ENCODE measurements at places on chromosomes 12 and 14.
A peak's percentile ranks its signal among the peaks of the same experiment; 100 is the strongest.

GRCh38 chr12:27014859-27015729 is 910 bp upstream of the TM7SF3 start:
- no peak for DNase-seq

- no peak for DNase-seq
Measured at GRCh38 chr12:123265851-123266678, 5.6 kb downstream of the CDK2AP1 start.

- no peak for DNase-seq
Measured at GRCh38 chr12:46484396-46485061, 112.0 kb upstream of the SLC38A2 start.

DNA sequence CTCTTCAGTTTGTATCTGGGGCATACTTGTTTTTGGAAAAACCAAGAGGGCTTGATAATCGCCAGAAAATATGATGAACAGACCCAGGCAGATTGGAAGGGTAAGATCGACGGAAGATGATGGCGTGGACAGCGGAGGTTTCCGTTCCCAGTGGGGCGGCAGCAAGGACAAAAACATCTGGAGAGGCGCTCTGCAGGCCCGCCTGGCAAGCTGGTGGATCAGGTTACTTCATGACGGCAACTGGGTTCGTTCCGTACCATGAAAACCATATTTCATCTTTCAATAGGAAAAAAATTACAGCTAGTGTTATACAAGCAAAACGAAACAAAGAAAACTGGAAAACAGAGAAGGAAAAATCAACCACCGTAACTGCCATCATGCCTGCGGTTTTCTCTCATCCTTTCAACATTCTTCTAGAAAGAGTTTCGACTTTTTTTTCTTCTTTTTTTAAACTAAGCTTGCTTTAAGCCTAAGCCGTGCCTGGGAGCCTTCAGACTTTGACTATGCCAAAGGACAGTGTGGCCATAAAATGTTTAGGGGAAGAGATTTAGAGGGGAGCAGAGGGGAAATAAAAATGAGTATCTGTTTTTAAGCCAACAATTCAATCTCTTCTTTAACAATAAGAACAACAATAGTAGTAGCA is 210.5 kb downstream of the FOXN3 start:
- DNase-seq, result peak; percentile 20

GRCh38 chr12:27814851-27815591 is 35.0 kb upstream of the MANSC4 start:
- DNase-seq, result no peak

GRCh38 chr12:6192604-6193380 is 7.4 kb upstream of the CD9 start:
- DNase-seq, result no peak

DNA sequence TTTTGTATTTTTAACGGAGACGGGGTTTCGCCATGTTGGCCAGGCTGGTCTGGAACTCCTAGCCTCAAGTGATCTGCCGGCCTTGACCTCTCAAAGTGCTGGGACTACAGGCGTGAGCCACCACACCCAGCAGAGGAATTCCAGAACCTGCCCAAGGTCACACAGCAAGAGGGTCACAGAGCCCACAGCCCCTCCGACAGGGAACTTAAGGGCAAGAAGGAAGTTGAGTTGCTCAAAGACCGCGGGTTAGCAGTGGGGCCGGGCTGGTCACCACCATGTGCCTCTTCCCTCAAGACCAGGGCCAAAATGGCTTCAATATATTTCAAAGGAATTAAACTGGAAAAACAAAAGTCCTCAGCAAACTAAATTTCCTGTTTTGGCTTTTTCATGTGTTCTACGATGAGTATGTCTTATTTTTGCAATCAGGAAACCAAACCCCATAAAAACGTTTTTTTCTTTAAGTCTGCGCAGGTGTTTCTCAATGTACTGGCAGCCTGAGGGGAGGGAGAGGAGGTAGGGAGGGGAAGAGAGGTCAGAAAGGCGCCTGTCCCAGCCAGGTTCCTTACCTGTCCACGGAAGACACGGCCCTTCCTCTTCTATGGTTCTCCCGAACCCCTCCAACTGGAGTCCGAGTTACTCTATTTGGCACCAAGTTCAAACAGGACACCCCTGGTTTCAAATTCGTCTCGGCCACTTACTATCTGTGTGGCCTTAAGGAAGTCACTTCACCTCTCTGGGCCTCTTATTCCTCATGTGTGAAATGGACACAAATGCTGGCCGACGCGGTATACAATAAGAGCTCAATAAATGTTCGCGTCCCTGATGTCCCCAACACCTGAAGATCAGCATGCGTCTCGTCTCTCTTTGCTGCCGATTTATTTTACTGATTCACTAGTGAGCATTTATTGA is 778 bp downstream of the SLC8B1 start:
- no peak for DNase-seq

GRCh38 chr12:29224572-29224971 is 75.5 kb downstream of the FAR2 start:
- peak; percentile 45 for DNase-seq

DNA sequence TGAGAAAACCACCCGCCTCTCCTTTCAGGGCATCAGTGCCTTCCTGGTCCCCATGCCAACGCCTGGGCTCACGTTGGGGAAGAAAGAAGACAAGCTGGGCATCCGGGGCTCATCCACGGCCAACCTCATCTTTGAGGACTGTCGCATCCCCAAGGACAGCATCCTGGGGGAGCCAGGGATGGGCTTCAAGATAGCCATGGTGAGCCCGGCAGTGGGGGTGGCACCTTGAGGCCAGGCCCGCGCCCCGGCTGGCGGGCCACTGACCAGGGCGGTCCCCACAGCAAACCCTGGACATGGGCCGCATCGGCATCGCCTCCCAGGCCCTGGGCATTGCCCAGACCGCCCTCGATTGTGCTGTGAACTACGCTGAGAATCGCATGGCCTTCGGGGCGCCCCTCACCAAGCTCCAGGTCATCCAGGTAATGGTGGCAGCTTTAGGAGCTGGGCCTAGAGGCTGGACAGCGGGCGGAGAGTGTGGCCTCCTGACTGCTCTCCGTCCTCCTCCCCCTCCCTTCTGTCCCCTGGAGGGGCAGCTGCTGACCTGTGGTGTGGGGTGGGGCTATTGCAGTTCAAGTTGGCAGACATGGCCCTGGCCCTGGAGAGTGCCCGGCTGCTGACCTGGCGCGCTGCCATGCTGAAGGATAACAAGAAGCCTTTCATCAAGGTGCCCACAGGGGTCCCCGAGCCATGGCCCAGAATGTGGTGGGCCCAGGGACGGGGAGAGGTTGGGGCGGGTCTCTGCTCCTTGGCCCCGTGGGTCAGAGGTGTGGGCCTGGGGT is 12.8 kb downstream of the ACADS start:
- DNase-seq, result no peak

- DNase-seq, result no peak
Measured at GRCh38 chr12:53210843-53211242, 3.8 kb upstream of the ITGB7 start.

GRCh38 chr12:91893476-91893875 is 252.2 kb downstream of the BTG1 start:
- no peak for DNase-seq
